ENCODE measurements at places on chromosomes 6 and 20.

GRCh38 chr20:19110881-19111460 is 101.5 kb upstream of the SLC24A3 start:
- no peak for DNase-seq

GRCh38 chr6:136757150-136757549 is 35.1 kb downstream of the MAP3K5 start:
- DNase-seq, result peak; percentile 68

DNA sequence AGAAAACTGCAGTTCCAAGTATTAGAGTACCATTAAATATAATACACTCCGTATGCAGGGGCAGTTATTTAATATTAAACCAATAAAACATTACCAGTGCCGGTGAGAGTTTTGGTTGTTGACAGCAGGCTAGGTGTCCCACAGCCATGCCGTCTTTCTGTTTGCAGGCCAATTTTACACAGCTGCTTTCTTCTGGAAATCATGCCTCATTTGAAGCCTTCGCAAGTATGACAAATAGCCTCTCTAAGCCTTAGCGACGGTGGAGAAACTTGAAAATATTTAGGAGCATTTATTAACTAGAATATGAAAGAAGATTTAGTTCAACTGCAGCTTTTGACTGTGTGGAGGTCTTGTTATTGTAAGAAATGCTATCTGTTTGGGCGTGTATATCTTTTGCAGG is 226.0 kb downstream of the BMP2 start:
- DNase-seq, result no peak

DNA sequence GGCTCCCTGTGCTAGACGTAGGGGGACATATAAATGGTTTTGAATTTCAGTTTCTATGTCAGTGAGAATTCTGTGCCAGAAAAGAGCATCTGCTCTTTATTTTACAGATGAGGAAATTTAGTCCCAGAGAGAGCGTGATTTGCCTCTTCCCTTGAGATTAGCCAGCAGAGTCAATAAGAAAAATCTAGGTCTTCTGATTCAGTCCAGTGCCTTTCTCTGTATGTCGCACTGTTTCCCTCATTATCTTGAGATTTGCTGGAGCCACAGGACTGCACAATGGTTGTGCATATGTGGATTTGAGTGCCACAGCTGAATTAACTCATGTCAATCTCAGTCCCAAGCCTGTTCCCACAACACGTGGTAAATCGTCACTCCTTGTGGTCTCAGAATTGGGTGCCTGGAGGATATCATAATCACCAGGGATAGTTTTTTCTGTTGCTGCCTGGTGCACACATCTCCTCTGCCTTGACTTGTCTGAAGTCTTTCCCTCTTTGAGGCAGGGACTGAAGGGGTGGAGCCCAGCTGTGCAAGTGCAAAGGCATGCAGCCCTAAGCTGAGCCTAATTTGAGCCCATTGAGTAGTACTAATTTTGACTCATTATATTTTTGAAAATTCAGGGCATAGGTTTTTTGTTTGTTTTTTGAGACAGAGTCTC is 276.7 kb downstream of the SOX4 start:
- DNase-seq, result no peak

DNA sequence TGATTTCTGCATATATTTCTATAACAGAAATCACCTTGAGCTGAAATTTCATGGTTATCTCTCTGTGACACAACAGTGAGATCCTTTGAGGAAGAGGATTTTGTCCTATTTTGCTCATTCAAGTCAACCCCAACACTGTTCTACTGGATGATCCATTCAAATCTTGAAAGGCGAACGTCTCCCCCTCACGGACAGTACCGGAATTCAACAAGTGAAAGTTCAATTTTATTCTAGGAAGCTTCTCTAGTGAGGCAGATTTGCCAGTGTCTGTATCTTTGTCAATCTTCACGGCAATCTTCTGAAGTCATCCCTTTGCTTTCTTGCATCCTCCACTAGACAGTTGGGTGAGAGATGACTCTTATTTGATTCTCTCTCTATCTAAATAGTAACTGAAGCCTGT is 91.7 kb upstream of the PDE7B start:
- no peak for DNase-seq

GRCh38 chr20:32278199-32278643 is 770 bp downstream of the KIF3B start:
- DNase-seq, result peak; percentile 16

- DNase-seq, result peak; percentile 80
These were observed 768.8 kb upstream of the SLC35B3 start for GRCh38 chr6:9204171-9204570.

DNA sequence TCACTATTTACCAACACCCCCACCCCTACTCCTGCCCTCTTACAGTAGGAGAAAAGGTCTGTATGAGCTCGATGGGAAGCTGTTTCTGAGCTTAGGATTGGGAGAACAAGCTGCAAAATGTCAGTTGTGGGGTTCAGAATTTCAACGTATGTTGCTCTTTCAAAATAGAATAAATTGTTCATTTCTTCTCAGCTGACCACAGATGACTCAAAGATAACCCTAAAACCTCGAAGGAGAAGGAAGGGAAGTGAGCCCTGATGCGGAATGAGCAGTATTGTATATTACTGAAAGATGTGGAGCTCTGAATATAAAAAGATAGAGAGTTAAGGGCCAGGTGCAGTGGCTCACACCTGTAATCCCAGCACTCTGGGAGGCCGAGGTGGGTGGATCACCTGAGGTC is 35.9 kb upstream of the MYLIP start:
- no peak for DNase-seq

DNA sequence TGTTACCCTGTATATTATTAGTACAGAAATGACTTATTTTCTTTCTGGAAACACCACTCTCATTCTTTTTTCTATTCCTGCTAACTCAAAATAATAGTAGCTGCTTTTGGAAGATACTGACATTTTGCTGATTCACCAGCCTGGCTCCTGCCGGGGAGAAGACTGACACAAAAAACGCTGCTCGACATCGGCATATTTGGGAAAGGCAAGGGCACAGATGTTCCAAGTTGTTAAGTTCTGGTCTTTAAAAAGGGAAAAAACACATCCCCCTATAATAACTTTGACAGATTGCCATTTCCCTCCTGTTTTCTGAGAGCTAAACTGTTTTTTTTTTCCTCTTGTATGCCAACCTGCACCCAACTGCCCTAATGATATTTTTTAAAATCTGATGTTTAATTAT is 55.4 kb downstream of the CTNNBL1 start:
- DNase-seq, result no peak

- peak; percentile 91 for DNase-seq
These were observed 198.6 kb downstream of the BACH2 start for GRCh38 chr6:90098001-90098531.

- no peak for DNase-seq
These were observed 201.1 kb downstream of the SAMD5 start for GRCh38 chr6:147709396-147710272.

DNA sequence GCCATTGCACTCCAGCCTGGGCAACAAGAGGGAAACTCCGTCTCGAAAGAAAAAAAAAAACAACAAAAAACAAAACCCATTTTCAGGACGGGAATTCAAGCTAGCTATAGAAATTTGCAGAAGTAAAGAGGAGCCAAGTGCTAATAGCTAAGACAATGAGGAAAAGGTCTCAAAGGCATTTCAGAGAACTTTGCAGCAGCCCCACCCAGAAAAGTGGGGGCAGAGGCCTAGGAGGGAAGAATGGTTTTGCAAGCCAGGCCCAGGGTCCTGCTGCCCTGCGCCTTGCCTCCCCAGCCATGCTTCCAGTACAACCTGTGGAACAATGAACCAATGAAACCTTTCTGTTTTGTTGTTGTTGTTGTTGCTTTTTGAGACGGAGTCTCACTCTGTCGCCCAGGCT is 38.3 kb upstream of the SAMHD1 start:
- no peak for DNase-seq

DNA sequence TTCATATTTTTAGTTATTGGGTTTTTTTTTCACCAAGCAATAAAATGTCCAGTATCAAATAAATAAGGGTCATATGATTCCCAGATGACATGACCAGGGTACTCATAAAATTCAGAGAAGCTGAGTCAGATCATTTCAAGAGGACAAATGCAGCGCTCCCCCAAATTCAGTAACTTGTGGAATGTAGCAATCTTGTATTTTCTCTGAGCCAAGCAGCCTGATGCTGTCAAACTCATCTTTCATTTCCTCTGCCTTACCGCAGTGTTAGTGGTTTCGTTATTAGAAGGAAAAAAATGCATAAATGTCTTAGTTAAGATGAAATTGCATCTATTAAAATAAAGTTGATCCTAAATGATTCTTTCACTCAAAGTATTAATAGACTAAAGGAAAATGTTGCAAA is 57.8 kb upstream of the EDN1 start:
- DNase-seq, result peak; percentile 76

GRCh38 chr20:60271597-60271996 is 313.4 kb downstream of the CDH26 start:
- DNase-seq, result peak; percentile 15

DNA sequence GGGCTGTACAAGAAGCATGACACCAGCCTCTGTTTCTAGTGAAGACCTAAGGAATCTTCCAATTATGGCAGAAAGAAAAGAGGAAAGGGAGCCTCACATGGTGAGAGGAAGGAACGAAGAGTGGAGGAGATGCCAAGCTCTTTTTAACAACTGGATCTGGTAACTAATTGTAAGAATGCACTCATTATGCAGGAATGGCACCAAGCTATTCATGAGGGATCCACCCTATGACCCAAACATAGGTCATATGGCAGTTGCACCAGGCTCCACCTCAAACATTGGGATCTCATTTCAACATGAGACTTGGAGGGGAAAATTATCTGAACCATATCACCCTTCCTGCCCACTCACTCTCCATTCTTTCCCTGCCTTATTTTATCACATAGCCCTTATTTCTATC is 496.0 kb upstream of the SPTLC3 start:
- DNase-seq, result no peak

DNA sequence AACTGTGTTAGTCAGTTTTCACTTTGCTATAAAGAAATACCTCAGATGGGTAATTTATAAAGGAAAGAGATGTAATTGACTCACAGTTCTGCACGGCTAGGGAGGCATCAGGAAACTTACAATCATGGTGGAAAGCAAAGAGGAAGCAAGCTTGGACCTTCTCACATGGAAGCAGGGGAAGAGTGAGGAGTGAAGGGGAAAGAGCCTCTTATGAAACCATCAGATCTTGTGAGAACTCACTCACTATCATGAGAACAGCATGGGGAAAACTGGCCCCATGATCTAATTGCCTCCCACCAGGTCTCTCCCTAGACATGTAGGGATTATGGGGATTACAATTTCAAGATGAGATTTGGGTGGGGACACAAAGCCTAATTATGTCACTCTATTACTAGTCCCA is 41.3 kb upstream of the PLAGL1 start:
- DNase-seq, result no peak

- DNase-seq, result peak; percentile 97
These were observed 48.4 kb downstream of the USP49 start for GRCh38 chr6:41846666-41847237.

- no peak for DNase-seq
These were observed 66.5 kb downstream of the ESF1 start for GRCh38 chr20:13718171-13718570.

DNA sequence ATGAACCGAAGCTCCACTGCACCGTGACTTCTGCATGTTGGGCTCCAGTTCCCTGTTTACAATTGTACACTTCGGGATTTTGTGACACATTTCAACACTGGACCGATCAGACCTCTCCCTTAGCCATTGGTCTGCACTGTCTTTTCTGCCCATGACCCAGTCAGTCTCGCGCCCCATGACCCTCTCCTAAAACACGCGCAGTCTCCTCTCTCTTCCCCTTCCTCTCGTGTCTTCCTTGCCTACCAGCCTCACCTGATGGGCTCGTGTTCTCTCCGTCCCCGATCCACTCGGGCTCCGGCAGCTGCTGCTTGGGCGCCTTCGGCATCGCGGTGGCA is 535 bp upstream of the ABCF1 start:
- DNase-seq, result no peak

GRCh38 chr20:46965477-46965876 is 70.8 kb downstream of the EYA2 start:
- DNase-seq, result no peak

GRCh38 chr6:87561017-87561416 is 28.8 kb downstream of the RARS2 start:
- peak; percentile 55 for DNase-seq

DNA sequence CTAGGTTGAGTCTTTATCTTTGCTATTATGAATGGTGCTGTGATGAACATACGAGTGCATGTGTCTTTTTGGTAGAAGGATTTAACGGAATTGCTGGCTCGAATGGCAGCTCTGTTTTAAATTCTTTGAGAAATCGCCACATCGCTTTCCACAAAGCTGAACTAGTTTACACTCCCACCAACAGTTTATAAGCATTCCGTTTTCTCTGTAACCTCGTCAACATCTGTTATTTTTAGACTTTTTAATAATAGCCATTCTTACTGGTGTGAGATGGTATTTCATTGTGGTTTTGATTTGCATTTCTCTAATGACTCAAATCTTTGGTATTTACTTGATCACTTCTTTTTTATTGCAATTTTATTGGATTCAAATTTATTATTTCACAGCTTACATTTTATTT is 117.4 kb upstream of the HDGFL1 start:
- peak; percentile 83 for DNase-seq

DNA sequence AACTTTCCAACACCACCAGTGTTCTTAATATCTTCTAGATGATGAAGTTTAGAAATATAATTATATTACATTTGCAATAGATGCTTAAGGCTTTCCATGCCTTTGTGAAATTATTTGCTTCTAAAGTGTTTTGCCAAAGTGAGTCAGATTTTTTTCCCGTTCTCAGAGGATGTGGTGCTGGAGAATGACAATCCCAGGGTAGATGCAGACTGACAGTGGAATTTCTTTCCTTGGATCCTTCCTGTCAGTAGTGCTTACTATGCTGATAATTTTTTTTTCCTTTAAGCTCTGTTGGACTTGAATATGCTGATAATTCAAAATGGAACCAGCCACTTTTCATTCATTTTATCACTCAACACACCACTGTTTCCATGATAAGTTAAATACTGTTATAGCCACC is 59.9 kb upstream of the SOX4 start:
- no peak for DNase-seq

Measured in EH (cell line).